Stimulated activated CD8-positive, alpha-beta memory T cell treated with anti-CD3 and anti-CD28 coated beads, Interleukin-4, amount 100 ng/mL, for 24 hours (primary cell): ENCODE measurements at places on chromosomes 12 and 14.

DNA sequence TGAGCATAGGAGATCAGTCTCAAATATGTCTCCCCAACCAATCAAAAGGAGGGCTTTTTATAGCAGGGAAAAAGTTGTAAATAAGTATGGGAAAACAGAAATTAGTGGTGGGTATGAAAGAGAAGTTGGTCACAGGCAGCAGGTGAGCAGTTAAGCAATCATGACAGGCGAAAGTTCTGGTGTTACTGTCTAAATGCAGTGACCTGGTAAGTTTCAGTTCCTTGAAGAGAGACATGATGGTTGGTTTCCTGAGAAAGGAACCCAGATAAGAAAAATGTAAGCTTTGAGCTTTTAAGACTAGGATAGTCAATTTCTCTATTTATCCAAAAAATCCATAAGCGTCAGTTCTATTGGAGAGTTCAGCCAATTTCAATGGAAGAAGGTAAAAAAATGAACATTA lies 466.2 kb upstream of the FLRT2 start:
- no peak for DNase-seq

- no peak for DNase-seq
Observed at GRCh38 chr14:62076368-62076767, 314.1 kb downstream of the SNAPC1 start.

GRCh38 chr12:114757684-114758325 lies 73.8 kb upstream of the TBX3 start:
- DNase-seq = no peak

GRCh38 chr14:106218174-106218573 lies 691.8 kb downstream of the TMEM121 start:
- no peak for DNase-seq

- no peak for DNase-seq
Observed at GRCh38 chr12:27185234-27186021, 58.7 kb upstream of the STK38L start.

DNA sequence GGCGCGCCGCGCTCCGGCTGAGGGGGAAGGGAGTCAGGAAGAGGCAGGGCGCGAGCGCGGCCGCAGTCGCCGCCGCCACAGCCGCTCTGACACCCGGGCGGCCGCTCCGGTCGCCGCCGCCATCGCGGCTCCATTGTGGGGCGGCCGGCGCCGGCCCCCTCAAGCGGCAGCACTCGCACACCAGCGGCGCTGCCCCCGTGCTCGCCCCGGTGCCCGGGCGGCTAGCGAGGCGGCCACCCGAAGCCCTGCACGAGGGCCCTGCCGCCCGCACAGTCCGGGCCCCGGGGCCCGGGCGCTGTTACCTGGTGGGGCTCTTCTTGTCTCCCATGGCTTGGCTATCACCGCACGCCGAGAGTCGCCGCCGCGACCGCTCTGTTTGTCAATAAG lies 202 bp downstream of the YAF2 start:
- DNase-seq = no peak

GRCh38 chr12:81284137-81284536 lies 206.3 kb downstream of the ACSS3 start:
- DNase-seq = no peak

GRCh38 chr12:121499929-121500793 lies 80.7 kb downstream of the KDM2B start:
- peak; percentile 59 for DNase-seq

GRCh38 chr12:50218386-50218785 lies 51.2 kb upstream of the CERS5 start:
- no peak for DNase-seq

- no peak for DNase-seq
Observed at GRCh38 chr12:32366714-32367113, 32.6 kb upstream of the FGD4 start.

DNA sequence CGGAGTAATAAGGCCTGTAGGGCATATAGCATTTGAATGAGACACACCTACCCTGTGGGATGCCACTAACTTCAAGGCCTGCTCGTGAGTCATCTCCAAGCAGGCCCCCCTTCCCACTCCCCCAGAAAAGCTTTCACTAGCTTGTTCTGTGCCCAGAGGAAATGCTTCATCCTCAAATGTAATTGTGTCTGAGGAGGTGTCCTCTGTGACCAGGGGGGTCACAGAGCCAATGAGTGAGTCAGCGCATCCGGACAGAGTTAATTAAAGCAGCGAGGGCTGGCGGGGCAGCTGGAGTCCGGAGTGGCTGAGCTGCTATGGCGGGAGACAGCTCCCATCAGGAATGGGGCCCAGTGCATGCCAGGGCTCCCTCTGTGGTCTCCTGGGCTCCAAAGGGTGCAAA lies 27.0 kb upstream of the ESRRB start:
- DNase-seq = no peak

DNA sequence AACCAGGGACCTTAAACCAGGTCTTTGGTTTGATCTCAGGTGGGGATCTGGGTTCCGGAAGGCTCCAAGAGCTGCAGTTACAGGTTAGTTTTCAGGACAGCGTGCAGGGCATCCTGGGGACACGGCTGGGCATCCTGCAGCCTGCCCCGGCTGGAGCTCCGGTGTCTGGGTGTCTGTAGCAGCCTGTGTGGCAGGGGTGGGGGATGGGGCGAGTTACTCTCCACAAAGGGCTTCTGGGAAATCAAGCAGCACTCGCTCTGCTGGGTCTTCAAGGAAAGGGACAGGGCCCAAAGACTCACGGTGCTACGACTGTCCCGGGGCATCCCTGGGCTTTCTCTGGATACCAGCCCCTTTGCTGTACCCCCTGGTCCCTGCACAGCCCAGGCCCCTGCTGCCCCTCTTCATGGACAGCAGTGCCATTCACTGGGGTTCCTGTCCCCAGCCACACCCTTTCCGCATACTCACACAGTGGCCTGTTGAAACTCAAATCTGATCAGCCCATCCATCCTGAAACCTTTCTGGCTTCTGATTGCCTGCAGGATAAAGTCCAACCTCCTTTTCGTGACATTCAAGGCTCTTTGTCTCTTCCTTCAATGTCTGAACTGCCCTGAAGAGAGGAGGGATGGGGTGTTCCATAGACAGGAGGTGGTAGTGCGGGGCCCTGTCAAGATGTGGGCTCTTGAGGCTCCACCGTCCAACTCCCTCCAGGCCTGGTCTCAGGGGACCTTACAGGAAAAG lies 22.2 kb upstream of the PPP1R13B start:
- no peak for DNase-seq

DNA sequence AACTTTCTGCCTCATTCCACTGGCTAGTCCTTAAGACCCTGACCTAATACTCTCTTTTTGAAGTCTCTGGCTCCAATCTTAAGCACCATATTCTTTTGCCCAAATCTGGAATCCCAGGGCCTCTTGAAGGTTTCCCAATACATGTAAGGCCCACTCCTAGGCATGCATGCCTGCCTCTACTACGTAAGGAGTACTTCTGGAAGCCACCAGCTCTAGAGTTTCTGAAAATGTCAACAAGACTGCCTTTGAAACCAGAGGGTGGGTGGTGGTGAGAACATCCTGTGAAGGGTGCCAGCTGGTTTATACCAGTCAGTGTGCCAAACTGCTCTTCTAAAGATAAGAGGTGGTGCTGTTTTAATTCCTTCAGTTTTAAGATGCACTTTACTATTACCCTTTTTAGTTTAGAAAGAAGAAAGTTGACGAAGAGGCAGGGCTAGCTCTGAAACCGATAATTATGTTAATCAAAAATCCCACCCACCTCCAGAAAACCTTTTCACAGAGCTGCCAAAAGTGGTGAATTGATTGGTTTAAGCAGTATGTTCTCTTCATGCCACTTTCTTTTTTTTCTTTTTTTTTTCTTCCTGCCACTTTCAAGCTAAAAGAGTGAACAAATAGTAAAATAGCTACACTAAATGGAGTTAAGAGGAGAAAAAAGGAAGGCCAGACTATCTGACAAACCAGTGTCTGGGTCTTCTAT lies 8.7 kb upstream of the WDR89 start:
- DNase-seq = no peak

- DNase-seq = no peak
Observed at GRCh38 chr14:97185186-97185585, 388.0 kb downstream of the VRK1 start.

DNA sequence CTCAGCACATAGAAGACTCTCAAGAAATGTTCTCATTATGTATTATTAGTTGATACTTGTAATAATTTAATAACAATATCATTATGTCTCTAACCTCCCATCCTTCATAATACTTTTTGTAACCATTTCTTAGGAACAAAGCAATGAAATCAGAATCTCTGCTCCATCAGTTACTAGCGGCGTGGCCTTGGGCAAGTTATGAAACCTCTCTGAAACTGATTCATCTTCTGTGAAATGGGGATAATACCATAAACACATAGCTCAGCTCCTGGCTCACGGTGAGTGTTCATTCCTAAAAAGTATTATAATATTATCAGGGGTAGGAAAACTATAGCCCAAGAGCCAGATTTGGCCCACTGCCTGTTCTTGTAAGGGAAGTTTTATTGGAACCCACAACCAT lies 11.4 kb upstream of the CMKLR1 start:
- no peak for DNase-seq

- no peak for DNase-seq
Observed at GRCh38 chr14:48726080-48726642, 860.0 kb downstream of the RPS29 start.

GRCh38 chr14:103529383-103530365 lies 678 bp downstream of the TRMT61A start:
- no peak for DNase-seq

GRCh38 chr14:54354096-54354495 lies 42.7 kb upstream of the CDKN3 start:
- no peak for DNase-seq

- DNase-seq = no peak
Observed at GRCh38 chr12:120719072-120719471, 6.6 kb upstream of the ACADS start.

DNA sequence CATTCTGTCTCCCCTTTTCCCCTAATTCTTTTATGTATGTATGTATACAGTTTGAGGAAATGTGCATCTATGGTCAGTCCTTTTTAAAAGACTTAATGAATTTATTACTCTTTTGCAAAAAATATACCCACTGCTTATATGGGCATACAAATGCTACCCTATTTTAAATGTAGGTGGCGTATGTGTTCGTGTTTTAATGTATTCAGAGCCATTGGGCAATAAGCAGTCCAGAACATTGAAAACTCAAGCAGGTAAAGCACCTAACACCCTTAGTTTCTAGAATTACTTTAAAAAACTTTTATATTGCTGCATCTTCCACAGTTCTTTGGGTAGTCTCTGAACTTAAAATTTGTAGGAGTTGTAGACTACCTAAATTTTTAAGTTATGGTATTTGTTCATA lies 42.6 kb upstream of the A2ML1 start:
- no peak for DNase-seq

DNA sequence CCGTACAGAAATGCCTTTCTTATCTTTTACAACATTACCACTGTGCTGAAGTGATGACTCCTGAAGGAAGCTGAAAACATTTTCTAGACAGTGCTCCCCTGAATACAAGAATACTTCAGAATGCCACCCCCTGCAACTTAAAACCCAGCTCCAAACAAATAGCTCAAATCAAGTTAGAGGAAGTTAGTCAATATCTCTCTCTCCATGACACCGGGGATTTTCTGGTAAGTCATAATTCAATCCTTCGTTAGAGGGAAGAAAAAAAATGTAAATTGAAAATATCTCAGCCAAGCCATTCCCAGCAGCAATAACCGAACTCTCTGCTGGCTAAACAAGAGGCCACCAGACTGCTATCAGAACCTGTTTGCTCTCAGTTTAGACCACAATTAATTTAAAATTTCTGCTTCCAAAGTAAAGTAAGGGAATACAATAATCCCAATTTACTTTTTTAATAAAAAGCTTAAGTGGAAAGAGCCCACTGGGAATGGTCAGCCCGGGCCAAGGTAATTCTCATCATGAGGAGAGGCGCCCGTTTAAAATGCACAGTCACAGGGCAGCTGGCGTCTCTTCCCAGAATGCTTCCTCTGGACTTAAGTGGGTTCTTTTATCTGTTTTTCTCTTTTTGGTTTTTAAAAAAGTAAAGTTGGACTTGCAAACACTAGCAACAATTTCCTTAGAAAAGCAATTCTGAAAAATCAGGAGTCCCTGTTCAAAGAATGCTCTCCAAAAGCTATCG lies 710.1 kb upstream of the STXBP6 start:
- DNase-seq = no peak

GRCh38 chr12:45336762-45337596 lies 121.1 kb downstream of the ANO6 start:
- DNase-seq = no peak

- DNase-seq = no peak
Observed at GRCh38 chr12:120865098-120865497, 39.1 kb downstream of the SPPL3 start.

- DNase-seq = no peak
Observed at GRCh38 chr14:88746052-88746451, 46.7 kb downstream of the EML5 start.

DNA sequence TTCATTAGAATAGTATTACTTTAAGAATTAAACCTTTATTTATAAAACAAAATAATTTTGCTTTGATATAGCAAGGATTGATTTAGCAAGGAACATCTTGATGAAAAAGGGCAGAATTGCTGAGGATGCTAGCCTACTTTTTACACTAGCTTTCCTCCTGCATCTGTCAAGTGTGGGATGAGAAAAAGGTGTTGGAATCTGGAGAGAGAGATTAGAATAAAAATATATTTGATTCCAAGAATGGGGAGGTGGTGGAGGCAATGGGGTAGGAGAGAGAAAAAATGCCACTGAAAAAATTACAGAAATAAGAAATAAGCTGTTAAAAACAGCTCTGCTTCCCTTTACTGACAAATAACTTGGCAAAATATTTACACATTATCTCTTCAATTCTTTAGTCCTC lies 98.9 kb downstream of the NUMB start:
- no peak for DNase-seq

DNA sequence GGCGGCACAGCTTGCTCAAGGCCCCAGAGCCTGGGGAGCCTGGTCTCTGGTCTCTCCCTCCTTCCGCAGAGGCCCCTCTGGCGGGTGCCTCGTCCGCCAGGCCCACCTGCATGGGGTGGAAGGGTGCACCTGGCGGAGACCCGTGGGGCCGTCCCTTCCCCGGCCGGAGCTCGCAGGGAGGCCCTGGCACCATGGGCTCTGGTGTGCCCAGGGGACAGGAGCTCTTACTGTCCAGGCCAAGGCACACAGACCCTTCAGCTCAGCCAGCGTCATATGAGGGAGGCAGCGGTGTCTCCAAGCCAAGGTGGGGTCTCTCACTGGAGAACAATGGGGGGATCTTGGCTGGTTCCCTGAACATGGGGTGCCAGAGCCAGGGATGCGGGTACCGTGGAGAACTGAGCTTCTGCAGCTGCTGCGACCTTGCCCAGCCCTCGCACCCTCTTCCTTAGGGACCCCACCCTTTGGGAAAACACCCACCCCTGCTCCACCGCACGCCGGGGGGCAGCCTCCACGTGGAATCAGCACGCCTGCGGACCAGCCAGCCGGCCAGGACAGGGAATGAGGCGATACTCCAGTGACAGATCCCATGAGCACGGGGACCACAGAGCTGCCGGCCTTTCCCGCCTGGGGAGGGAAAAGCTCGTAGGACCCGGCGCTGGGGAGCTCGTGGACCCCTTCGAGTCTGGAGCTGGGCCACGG lies 25.7 kb upstream of the GALNT9 start:
- DNase-seq = no peak

GRCh38 chr12:88185988-88186387 lies 43.9 kb downstream of the TMTC3 start:
- DNase-seq = no peak

- DNase-seq = no peak
Observed at GRCh38 chr14:86015941-86016340, 486.0 kb downstream of the FLRT2 start.

- no peak for DNase-seq
Observed at GRCh38 chr14:28493516-28493915, 273.1 kb upstream of the FOXG1 start.
